ENCODE measurements at places on chromosomes 11 and 22.

DNA sequence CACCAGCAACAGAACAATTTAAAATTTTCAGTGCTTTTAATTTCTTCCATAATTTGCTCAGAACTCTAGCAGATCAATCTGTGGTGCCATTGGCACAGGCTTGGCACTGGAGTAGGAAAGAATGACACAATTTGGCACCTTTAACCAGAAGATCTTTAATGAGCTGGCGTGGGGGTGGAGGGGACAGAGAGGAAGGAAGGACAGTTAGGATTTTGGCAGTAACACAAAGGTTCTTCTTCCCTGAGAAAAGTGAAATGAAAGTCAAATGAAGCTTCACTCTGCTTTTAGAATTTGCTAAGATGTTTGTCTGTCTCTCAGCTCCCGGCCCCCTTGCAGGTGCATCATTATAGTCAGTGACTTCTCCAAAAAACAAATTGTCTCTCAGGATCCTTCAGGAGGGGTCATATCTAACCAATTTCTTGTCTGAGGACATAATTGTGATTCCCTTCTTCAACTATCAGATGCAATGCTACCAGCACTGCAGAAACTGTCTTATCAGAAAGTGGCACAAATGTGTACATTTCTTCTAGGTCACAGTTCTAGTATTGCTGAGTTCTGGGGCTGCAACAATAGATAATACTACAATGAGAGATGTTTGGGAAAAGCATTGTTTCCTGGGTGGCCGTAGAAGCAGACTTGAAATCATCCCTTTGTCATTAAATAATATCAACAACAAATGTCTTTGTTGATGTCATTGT is 66.8 kb downstream of the CSTPP1 start:
- DNase-seq, result no peak

- no peak for DNase-seq
Measured at GRCh38 chr11:86710936-86711335, 38.5 kb upstream of the ME3 start.

GRCh38 chr11:65334696-65335295 is 1.1 kb downstream of the DPF2 start:
- DNase-seq, result no peak

DNA sequence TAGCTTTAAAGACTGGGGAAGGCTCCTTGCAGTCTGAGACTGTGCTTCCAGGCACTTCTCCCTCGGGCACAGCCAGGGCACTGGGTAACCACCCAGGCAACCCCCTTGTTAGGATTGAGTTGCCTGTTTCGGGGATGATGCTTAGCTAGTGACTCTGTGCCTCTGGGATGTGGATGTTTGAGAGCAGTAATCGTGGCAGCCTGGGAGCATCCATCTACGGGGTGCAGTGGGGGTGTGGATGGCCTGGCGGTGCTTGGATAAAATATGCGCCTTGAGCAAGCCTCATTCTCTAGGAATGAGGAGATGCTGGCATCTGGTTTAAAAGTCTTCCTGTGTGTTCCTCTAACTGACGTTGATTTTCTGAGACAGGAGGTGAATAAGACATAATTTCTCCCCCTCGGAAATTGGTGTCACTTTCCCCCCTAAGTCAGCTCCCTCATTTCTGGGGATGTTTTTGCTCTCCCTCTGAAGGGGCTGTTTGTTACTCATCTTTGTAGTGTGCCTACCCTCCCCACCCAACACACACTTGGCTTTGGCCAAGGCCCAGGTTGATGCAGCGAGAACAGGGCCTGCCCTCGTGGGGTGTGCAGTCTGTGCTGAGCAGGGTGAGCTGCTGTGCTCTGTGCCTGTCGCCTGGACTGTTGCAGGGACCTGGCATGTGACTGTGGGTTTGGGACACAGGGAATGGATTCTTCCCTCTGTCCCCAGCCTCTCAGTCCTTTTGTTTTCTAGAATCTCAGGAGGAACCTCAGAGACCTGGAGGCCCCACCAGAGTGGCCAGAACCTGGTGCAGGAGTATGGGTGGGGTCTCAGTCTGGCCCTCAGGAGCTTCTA is 2.0 kb downstream of the GNAZ start:
- no peak for DNase-seq

DNA sequence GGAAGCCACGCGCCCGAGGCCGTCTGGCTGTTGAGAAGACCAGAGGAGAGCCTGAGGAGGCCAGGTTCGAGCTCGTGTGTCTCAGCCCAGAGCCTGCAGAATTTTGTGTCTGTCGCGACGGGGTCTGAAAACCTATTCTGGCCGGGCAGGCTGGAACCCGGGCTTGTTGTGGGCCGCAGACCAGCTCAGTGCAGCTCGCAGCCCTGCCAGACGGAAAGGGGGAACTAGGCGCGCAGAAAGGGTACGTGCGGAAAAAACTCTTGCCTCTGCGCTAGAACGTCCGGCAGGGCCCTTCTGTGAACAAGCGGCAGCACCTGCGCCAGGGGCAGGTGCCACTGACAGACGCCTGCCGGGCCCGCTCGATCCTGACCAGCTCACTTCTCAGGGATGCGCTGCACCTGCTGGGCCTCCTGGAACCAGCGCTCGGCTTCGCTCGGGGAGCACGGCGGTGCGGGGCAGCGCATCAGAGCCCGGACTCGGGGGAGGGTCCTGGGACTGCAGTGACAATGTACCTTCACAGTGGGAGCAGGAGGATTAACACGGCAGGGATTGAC is 409.3 kb downstream of the BRD1 start:
- DNase-seq, result no peak
